Aorta (tissue), 5 donors: ENCODE measurements at places on chromosomes 3 and 15. TPM values are rescaled to one million over a fixed set of nuclear protein-coding genes. Genes with fewer than 3 reads are reported as not detected.

TRIM59 gene
- 3.4 TPM for total RNA-seq

OPA1 gene
- 56.5 TPM for total RNA-seq

ZBTB11 gene
- 18.5 TPM for total RNA-seq

DPPA2 gene
- not detected for total RNA-seq

DNA sequence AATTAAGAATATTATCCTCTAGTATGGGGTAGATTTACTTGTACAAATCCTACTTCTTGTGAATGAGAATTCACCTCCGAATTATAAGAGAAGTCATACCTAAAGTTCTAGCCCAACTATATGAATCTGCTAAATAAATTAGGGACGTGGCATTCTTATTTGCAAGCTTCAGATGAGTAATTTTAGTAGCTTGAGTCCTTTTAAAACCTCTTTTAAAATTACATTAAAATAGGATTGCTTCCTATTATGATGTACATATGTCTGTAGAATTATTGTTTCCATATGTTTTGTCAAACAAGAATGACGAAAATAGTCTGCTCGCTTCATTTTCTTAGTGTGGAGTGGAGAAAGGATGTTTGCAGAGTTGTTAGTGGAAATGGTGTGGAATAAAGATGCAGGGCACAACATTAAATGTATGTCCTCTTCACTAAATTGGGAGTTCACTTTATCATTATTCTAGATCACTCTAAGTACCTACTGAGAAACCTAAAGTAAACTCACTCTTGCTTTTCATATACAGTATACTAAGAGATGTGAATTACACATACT, 59.4 kb downstream of the CMSS1 start:
- no peak for DNase-seq
- H3K27ac ChIP-seq, result peak overlapping the region; percentile 94
- no peaks in the 10 kb centered on the region for H3K4me1 ChIP-seq

- no peaks in the 10 kb centered on the region for H3K4me1 ChIP-seq
- no peak overlapping the region for H3K27ac ChIP-seq
- H3K27me3 ChIP-seq, result no peaks in the 10 kb centered on the region
- no peaks in the 10 kb centered on the region for H3K36me3 ChIP-seq
- no peak for DNase-seq
Observed at GRCh38 chr3:8879347-8879944, 83.8 kb downstream of the RAD18 start.

DNA sequence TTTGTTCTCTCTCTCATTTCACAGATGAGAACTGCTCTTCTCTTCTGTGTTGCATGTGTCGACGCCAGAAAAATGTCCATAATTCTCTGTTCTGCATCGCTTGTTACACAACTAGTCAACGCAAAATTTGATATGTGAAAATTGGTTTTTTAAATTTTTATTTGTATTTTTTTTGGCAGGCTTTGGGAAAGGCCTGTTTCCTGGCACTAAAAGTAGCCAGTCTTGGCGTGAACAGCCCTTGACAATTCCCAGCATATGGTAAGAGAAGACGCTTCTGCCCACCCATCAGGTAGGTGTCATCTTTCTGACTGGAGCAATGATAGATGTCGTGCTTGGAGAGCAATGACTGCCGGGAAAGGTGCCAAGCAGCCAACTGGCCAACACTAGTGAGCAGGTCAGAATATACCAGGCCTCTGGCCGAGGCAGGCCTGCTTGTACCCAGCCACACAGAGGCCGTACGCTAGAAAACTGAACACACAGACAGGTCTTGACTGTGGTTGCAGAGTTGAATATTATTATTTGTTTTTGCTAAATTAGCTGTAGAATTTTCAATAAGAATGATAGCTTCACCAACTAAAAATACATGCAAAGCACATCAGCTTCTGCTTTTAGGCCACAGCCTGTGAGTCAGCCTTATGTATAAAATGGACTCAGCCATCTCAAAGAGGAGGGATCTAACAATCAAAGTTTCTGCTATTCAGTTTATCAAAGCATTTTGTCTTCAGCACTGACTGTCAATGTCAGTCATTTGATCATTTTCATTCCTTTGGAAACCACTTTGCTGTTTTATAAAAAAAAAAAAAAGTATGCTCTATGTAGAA, 837.5 kb downstream of the MCTP2 start:
- no peaks in the 10 kb centered on the region for H3K36me3 ChIP-seq
- no peak overlapping the region for H3K4me3 ChIP-seq
- H3K4me1 ChIP-seq, result peaks cover 4% of the 10 kb centered on the region
- no peak for DNase-seq

DNA sequence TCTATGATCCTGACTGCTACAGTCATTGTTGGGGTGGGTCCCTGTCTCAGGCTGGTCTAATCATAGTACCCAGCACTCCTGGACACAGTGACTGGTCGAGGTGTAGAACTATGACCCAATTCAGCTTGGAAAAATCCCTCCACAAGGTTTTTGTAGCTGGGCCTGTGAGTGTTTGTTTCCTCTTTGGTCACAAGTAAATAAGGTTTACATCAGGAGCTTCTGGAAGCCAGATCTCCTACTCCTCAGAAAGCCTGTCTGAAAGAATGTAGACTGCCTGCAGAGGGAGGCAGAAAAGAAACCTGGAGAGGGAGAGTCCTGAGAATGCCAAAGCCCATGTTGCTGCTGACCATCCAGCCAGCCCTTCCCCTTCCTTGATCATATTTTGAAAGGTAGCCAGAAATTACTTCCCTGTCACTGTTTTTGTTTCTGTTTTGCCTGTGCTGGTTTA, 123.2 kb downstream of the RAP2B start:
- no peak overlapping the region for H3K4me3 ChIP-seq
- no peaks in the 10 kb centered on the region for H3K4me1 ChIP-seq
- DNase-seq, result no peak
- H3K27me3 ChIP-seq, result no peaks in the 10 kb centered on the region
- H3K36me3 ChIP-seq, result no peaks in the 10 kb centered on the region

- no peak overlapping the region for H3K4me3 ChIP-seq
- DNase-seq, result no peak
- no peaks in the 10 kb centered on the region for H3K4me1 ChIP-seq
- H3K27ac ChIP-seq, result no peak overlapping the region
- H3K27me3 ChIP-seq, result no peaks in the 10 kb centered on the region
Observed at GRCh38 chr3:52636673-52637072, 49.0 kb downstream of the PBRM1 start.

DNA sequence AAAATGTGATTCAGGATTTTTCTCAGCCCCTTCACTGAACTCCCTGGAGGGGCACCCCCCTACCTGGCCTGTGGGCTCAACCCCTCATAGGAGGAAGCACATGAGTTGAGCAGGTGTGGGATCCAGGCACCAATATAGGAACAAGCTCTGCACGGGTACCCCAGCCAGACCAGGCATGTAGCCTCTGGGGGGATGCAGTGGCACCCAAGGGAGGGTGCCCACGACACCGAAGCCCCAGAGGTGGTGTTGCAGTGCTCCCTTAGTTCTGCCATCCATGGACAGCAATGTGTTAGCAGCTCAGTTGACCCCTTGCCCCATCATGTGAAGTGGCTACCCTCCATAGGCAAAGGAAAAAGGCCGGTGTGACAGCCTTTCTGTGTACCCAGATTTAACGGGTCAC, 30.9 kb upstream of the BCHE start:
- no peaks in the 10 kb centered on the region for H3K36me3 ChIP-seq
- H3K4me3 ChIP-seq, result no peak overlapping the region
- no peaks in the 10 kb centered on the region for H3K4me1 ChIP-seq
- no peaks in the 10 kb centered on the region for H3K27me3 ChIP-seq
- no peak for DNase-seq

GRCh38 chr3:87413814-87414213, 137.4 kb upstream of the POU1F1 start:
- no peaks in the 10 kb centered on the region for H3K27me3 ChIP-seq
- no peak overlapping the region for H3K27ac ChIP-seq
- H3K36me3 ChIP-seq, result no peaks in the 10 kb centered on the region
- no peaks in the 10 kb centered on the region for H3K4me1 ChIP-seq

DNA sequence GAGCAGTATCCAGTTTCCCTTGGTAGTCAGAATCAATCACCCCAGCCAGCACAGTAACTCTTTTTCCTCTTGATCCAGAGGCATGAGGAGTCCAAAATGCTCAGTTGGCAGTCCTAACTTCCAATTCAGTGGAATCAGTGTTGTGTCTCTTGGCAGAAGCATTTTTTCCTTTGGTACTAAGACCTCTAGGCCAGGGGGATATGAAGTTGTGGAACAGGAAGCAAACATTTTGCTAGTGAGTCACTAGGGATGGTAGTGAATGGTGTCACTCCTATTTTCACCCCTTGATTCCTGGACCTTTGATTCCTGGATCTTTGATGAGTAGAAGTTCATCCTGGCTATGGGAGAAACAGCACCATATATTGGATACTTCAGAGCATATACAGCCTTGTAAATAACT, 70.5 kb upstream of the ALDH1A3 start:
- no peaks in the 10 kb centered on the region for H3K36me3 ChIP-seq
- no peaks in the 10 kb centered on the region for H3K4me1 ChIP-seq
- H3K27ac ChIP-seq, result no peak overlapping the region
- no peak for DNase-seq
- no peaks in the 10 kb centered on the region for H3K27me3 ChIP-seq
